ENCODE measurements at places on chromosomes 4 and X. TPM values are rescaled to one million over a fixed set of nuclear protein-coding genes. Genes with fewer than 3 reads are reported as not detected.

The TRPC5OS gene
- total RNA-seq = not detected

The SPANXA1 gene
- not detected for total RNA-seq

The PLAC1 gene
- total RNA-seq = 0.48 TPM

The CXXC4 gene
- 0.11 TPM for total RNA-seq

The ARMCX1 gene
- 135 TPM for total RNA-seq

The TKTL2 gene
- total RNA-seq = 0.16 TPM

GRCh38 chr4:141240671-141241070, 20.0 kb downstream of the ZNF330 start:
- no peak for DNase-seq

DNA sequence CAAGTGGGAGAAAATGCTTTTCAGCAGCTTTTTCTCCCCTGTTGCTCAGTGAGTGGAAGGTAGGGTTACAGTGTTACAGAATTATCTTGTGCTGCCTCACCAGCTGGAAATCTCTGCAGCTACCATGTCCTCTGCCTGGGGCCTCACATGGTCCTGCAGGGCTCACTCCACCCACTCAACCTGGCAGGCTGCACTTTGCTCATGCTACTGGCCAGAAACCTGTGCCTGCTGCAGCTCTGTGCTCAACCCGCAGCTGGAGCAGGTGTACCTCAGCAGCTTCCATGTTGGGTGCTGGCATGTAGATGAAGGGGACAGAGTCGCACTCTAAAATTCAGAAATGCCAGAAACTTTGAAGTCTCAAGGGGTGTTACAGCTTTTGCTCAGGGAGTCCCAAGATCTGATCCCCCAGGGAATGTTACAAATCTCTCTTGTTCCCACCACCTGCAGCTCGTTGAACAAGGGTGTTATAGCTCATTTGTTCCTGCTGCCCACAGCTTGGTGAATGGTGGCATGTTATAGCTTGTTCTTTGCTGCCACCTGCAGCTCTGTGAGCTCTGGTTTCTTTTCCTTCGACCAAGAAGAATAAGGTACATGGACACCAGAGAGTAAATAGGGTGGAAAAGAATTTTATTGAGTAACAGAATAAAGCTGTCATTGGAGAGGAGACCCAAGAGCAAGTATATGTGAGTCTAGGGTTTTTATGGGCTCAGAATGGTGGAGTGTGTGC, 845.8 kb downstream of the TECRL start:
- DNase-seq = no peak

- no peak for DNase-seq
Measured at GRCh38 chr4:20832826-20833225, 132.6 kb downstream of the PACRGL start.

DNA sequence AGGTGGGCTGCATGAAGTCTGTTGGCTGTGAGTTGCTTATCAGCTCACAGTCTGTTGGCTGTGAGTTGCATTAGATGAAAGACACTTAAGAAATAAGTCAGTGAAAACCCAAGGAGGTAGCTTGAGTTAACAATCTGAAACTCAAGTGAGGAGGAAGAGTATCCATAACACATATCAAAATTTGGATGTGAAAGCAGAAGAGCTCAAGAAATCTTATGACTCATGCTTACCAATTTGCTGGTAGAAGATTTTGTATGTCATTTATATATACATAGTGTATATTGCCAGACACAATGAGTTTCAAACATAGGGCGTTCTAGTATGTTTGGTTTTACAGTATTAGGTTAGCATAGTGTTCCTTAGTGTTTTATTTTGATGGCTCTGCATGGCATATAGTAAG, 107.4 kb downstream of the DDIT4L start:
- no peak for DNase-seq

- no peak for DNase-seq
Measured at GRCh38 chr4:149238097-149238496, 577.5 kb downstream of the IQCM start.

- DNase-seq = peak; percentile 9
Measured at GRCh38 chrX:70313503-70313902, 23.6 kb downstream of the KIF4A start.

GRCh38 chrX:52359614-52360232, 9.1 kb upstream of the XAGE2 start:
- peak; percentile 3 for DNase-seq

DNA sequence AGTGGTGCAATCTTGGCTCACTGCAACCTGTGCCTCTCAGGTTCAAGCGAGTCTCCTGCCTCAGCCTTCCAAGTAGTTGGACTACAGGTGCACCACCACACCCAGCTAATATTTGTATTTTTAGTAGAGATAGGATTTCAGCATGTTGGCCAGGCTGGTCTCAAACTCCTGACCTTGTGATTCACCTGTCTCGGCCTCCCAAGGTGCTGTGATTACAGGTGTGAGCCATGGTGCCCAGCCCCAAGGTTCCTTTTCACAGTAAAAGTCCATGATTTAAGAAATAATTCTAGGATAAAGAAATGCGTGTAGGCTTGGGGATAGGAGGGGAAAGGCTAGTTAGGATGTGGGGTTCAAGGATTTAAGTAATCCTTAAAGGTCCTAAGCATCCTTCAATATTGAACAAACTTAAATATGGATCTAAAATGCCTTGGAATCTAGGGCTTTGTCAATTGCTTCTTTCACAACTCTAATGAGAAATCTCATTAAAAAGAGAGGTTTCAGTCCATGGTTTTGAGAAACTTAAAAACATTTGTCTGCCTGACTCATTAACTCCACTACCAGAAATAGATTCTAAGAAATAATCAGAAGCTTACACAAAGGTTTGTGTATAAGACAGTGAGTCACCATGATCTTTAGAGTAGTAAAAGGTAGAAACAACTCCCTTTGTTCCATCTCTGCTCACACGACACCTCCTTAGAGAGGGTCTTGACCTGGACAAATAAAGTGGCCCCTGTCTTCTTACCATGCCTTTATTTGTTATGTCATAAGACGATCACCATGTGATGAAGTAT, 203.2 kb downstream of the PTTG2 start:
- DNase-seq = peak; percentile 63

DNA sequence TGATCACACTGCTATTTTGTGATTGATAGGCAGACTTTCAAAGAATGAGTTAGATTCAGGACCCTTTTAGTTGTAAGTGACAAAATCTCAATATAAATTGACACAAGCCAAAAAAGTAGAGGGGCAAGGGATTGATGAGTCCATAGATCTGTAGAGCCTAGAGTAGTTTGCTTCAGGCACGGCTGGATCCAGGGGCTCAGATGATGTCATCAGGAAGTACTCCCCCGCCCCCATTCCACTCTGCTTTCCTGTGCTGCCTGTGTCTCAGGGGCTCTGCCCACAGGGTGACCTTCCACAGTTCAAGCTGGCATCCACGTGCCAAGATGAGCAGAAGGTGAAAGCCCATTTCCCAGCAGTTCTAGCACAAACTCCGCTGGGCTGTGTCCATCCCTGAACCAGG, 13.6 kb downstream of the WFS1 start:
- no peak for DNase-seq

GRCh38 chrX:118353081-118353850, 7.4 kb downstream of the WDR44 start:
- DNase-seq = no peak

- DNase-seq = no peak
Measured at GRCh38 chr4:55736605-55737183, 82.9 kb upstream of the EXOC1L start.

GRCh38 chrX:63922221-63922620, 137.2 kb upstream of the ARHGEF9 start:
- peak; percentile 12 for DNase-seq

GRCh38 chr4:159305129-159305528, 202.2 kb downstream of the RAPGEF2 start:
- DNase-seq = no peak

DNA sequence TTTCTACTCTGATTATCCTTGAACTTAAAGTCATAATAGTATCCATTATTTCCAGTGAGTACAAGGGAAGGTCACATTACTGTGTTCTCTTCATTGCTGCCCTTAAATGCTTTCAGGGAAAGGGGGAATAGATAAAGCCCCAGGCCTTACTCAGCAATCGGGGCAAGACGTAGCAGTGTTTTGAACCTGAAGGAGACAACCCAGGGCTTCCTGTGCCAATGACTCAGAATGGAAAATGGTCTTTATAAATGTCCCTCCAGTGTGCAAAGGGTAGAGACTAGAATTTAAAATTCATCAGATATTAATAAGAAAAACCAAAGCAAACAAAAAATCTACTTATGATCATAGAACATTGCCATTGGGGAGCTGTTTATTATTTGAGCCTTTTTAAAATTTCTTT, 23.7 kb downstream of the TLR8 start:
- DNase-seq = no peak

DNA sequence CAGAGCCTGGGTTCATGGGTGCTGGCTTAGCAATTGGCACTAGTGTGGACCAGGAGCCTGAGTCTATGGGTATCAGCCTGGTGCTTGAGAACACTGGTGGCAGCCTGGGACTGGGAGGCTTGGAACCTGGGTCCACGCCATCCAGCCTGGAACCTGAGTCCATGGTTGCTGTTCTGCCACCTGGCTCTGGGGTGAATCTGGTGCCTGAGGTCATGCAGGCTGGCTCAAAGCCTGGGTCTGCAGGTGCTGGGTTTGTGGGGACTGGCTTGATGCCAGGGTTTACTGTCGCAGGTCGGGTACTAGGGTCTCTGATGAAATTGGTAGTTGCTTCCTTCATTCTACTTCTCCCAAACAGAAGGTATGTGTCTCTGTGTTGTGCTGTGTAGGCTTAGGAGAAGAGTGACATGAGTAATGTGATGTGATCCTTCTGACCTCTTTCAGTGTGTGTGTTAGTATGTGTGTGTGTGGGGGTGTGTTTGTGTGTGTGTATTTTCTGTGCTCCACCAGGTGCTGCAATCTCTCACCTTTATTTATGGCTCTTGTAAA, 517.0 kb upstream of the EPHA5 start:
- peak; percentile 5 for DNase-seq

- DNase-seq = no peak
Measured at GRCh38 chrX:148161701-148162100, 180.6 kb downstream of the FMR1NB start.

DNA sequence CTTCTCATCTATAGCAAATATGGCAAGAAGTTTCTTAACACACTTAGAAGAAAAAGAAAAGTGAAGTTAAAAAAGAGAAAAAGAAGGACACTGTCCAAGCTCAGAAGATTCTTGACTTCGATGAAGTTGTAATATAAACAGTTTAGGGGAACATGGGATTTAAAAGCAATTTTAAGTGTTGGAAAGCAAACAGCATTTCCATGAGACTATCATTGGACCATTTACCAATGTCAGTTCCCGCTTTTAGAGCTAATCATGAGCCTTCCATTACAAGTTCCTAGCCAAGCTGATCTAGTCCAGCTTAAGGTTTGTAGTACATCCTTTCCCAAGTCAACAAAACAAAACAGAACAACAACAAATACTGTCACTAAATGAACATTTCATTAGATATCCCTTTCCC, 45.1 kb upstream of the FGF2 start:
- DNase-seq = no peak

Data from myocyte (in vitro differentiated cells).